ENCODE measurements at places on chromosomes 2 and 18.

- DNase-seq, result no peak
Measured at GRCh38 chr2:2743164-2743571, 412.1 kb upstream of the MYT1L start.

DNA sequence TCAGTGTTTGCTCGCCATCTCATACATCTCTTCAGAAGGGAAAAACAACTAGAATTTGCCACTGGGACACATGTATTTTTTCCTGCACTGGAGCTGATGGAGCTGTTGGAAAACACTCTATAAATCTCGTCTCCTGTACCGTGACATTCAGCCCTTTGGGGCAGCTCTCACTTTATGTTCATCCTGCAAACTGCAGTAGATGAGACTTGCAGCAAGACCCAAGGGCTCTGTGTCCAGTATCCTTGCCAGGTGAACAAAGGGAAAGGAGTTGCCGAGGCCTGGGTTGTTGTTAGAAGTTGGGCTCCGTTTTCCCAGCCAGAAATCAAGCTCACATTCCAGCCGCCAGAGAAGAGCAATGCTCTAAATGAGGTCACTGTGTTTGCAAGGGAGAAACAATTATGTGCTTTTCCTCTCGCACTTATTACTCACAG, 285.1 kb downstream of the SLC4A3 start:
- DNase-seq, result no peak

- no peak for DNase-seq
Measured at GRCh38 chr2:168529900-168530561, 74.0 kb downstream of the CERS6 start.

DNA sequence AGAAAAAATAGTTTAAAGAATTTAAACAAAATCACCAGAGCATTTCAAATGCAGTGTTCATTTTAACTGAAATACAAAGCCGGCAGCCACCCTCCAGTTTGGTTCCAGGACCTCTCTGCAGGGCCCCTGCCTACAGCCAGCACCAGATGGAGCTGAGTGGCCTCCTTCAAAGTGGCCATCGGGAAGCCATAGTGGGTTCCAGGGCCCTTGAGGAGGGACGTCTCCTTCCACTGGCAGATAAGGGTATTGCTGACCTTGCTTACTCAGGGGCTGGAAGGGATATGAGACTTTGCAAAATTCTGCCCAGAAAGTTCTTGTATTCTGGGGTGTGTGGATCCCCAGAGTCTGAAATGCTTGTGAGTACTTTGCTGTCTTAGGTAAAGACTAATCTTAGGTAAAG, 205.2 kb upstream of the APCDD1 start:
- DNase-seq, result no peak

GRCh38 chr2:240292035-240292574, 143.4 kb upstream of the GPC1 start:
- DNase-seq, result no peak

GRCh38 chr2:12381543-12382325, 335.0 kb upstream of the TRIB2 start:
- DNase-seq, result no peak

GRCh38 chr2:217168496-217168895, 308.6 kb upstream of the TNP1 start:
- DNase-seq, result no peak

GRCh38 chr2:241558532-241559322, at the start of gene BOK:
TSS of gene BOK (plus strand) at chr2:241558745. CDS start at chr2:241559484, 739 bp downstream.
- no peak for DNase-seq

DNA sequence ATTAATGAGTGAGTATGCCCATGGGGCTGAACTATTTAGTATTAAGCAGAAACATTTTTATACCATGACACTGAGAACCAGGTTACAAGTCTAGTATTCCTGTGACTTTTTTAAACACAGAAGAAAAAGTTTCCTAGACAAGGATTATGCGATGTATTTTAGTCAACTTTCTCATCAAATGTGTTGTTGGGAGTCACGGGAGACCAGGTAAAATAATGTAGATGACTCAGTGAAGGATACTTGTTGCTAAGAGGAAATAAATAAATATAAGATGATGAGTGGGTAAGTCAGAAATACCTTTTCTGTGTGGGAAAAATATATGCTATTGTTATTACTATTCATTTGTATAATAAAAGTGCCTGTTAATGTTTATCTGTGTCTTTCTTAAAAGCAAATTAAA, 23.4 kb downstream of the MBD5 start:
- no peak for DNase-seq

- no peak for DNase-seq
Measured at GRCh38 chr2:96353606-96354101, 18.1 kb downstream of the NCAPH start.

DNA sequence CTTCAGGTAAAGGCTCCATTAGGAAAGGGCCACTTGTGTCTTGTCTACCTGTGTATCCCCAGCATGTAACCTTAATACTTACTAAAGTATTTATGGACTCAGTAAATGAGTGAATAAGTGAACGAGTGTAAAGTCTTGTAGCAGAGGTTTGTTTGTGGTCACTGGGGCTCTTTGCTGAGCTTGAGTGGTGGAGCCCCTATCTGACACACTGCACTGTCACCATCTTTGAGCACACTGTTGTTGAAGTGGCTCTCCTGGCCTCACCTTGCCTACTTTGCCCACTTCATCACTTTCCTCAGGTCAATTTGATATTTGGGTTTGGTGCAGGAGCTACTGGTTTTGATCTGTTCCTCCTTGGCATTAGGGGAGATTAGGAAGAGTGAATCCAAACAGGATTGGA, 39.3 kb upstream of the ZEB2 start:
- no peak for DNase-seq

GRCh38 chr2:202109139-202109736, 36.2 kb downstream of the KIAA2012 start:
- DNase-seq, result no peak

GRCh38 chr2:47339745-47340541, 63.0 kb upstream of the MSH2 start:
- DNase-seq, result no peak

DNA sequence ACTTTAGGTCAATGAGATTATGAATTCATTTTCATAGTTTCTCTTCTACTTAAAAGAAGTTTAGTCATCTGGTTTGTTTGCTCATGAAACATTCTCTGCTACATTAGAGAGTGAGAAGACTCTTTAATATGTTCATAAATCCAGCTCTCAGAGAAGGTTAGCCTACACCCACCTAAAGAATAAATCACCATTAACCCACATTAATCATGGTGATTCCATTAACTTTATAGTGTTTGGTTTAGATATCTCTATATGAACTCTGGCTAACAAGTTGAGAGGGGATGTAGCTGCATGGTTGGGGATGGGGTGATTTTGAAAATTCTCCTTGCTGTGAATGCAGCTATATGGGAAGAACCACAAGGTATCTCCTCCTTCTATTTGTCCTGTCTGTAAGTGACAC, 10.7 kb downstream of the TFPI start:
- no peak for DNase-seq

DNA sequence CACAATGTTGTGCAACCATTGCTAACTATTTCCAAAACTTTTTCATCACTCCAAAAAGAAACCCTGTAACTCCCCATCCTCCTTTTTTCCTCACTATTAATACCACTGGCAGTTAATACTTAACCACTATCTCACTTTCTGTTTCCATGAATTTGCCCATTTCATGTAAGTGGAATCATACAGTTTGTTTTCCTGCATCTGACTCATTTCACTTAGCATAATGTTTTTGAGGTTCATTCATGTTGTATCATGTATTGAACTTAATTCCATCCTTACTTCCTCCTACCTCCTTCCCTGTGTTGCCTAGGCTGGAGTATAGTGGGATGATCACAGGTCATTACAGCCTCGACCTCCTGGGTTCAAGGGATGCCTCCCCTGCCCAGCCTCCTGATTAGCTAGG, 68.3 kb downstream of the FAM117B start:
- no peak for DNase-seq

DNA sequence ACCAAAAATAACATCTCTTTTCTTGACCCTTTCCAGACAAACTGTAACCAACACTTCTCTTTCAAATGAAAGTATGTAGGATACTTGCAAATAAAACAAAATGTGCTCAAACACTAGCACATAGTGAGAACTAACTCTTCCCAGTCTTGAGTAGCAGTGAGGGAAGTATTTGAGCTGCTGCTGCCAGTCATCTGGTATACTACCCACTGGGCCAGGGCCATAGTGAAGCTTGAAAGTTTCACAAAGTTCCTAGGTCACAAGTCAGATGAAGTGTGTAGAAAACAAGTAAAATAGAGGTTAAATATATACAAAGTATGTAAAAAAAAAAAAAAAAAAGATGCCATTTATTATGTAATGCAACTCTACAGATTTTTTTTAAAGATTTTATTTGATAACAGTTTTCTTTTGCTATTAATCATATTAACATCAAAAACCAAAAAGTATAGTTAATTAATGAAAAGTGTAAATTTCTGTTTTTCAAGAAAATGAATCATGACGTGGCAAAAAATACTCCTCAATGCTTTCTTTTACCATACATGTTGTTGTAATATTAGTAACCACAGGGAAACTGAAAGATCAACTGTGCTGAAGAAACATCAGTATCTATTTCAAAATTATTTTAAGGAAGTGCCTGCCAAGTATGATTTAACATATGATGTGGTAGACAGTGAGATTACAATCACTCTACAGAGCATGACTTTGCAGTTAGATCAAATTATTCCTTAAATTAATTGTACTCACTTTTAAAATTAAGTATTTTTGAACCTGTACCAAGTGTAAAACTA, 21.6 kb upstream of the TRIB2 start:
- DNase-seq, result no peak

- DNase-seq, result no peak
Measured at GRCh38 chr2:174919947-174920595, 85.1 kb downstream of the CHN1 start.

DNA sequence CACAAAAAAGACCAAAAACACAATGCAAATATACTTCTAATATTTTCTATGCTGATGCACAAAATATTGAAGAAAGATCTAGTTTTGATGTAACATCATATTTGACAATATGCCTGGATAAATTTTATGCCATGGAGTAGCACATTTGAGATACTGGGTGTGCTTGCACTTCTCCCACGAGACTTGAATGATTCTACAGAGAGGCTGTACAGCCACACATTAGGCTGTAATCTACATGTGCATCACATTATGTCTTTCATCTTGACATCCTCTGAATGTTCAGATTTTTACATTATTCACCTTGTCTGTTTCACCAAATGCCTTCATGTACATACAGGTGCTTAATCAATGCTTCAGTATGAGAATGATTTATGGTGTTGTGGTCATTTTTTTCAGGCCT, 756.4 kb upstream of the CDH7 start:
- DNase-seq, result no peak

GRCh38 chr18:62183578-62184195, 3.2 kb downstream of the PIGN start:
- DNase-seq, result no peak

DNA sequence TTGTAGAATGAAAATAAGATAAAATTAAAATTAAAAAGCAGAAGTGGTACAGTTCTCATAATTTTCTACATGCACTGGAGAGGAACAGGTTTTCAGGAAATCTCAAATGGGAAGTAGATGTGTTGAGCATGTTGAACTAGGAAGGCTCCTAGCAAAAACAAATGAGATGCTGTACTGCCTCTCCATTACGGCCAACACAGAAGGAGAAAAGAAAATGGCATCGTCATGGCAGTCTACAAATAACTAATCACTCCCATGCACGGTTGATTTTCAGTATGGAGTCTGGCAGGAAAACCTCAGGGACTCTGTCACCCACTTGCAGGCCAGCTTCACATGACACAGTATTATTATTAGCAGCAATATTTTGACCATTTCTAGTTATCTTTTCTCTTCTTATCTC, 278.7 kb downstream of the NRXN1 start:
- no peak for DNase-seq

Measured in stimulated activated CD8-positive, alpha-beta memory T cell treated with anti-CD3 and anti-CD28 coated beads, Interleukin-12 subunit alpha, Interleukin-12 subunit beta, amount 100 ng/mL, for 4 hours (primary cell).